GM12892 (cell line): ENCODE measurements at places on chromosomes 11 and 22.

GRCh38 chr11:86181379-86181778, 63.2 kb upstream of the EED start:
- no peak for DNase-seq

- no peak for DNase-seq
Observed at GRCh38 chr22:36027579-36027934, 1.1 kb downstream of the RBFOX2 start.

DNA sequence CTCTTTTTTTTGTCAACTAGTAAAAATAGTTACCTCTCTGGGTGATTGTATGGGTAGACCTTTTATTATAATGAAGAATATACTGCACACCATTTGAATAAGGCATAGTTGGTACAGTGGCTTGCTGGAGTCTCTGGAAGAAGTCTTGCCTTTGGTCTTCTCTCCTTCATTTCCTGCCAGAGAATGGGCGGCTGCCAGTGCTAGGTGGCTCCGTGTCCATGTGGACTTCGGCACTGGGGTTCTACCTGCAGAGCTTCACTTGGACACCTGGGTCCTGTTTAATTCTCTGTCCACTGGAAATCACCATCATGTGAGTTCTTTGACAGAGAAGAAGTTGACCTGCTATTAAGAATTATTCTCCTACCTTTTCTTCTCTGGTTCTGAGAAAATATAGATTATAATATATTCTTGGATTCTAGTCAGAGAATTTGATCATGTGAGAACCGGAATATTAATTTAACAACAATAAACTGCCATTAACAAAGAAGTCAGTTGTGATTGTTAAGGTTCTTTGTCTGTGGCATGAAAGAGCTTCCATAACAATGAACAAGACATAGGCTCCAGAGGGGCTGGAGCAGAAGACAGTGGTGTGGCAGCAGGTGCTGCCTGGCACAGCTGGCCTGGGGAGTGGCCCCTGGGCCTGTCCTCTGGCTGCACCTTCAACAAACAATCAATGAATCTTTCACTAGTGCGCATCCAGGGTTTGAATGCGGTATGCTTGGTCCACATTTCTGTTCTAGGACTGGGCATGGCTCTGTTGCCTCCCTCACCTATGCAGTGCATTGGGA, 77.5 kb downstream of the PPFIBP2 start:
- DNase-seq, result no peak

- DNase-seq, result peak; percentile 20
Observed at GRCh38 chr22:41092847-41093411, 537 bp downstream of the EP300 start.

DNA sequence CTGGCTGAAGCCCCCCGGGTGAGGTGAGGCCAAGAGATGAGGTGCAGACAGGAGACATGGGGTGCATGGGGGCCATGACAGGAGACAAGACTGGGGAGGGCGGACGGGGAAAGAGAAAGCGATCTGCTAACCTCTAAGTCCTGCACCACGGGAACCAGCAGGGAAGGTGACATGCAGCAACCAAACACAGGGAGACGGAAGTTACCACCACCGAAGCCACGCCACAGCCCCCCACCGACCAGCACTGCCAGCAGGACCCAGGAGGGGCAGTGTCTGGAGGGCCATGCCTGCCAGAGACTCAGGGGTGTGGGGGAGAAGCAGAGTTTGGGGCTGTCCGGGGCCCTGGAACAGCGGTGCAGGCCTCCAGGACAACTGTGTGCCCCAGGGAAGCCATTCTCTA, 14.1 kb upstream of the RASL10A start:
- DNase-seq, result no peak

GRCh38 chr11:2512431-2513407, 67.9 kb downstream of the KCNQ1 start:
- peak; percentile 18 for DNase-seq

DNA sequence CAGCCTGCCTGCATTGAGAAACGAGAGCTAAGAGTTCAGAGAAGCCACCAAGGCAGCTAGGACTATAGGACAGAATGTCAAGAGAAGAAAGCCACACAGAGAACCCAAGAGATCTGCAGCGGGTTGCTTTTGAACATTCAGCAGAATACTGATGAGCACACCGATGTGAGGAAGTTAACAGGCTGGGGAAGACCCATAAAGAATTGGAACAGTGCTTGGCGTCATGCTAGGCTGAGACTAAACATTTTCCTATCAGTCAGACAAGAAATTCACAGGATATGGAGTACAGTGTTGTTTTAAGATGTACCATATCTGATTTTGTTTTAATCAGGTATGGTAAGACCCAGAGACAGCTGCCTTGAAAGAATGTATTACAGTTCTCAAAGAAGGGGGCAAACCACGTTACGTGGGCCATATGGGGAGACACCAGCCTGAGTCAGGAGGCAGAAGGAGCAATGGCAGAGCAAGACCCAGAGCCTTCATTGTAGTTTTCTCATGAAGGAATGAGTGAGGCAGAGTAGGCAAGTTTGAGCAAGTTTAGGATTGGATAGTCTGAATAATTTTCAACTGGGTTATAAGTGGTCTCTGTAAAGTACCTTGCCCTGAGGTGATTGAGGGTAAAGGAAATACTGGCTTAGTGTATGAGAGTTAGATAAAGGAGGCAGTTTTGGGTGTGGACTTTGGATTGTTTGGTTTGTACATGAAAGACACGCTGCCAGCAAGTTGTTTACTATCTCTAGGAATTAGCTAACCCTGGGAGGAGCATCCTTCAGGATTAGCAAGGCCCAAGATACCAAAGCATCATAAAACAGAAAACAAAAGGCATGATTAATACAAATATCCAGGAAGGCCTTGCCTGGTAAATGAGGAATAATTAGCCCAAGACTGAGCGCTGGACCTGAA, 14.3 kb downstream of the LRRC75B start:
- DNase-seq, result no peak

DNA sequence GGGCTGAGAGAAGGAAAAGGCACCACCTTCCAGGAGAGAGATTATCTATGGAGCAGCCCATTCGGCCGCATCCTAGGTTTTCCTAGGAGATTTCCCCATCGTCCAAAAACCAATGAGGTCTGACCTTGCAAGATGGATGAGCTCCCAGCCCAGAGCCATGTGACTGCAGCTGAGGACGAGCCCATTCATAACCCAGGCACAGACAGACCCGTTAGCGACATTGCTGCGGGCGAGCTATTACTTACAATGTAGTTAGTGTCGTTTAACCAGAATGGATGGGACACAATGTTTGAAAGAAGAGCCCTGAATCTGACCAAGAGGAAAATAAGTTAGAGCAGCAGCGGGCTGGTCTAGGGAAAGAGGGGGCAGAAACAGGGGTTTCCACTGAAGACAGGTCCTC, 395.9 kb upstream of the CADM1 start:
- no peak for DNase-seq

GRCh38 chr11:120210626-120211521, at the start of gene OAF:
OAF (plus strand) TSS chr11:120211032; CDS start chr11:120211280, 248 bp downstream.
- peak; percentile 77 for DNase-seq

DNA sequence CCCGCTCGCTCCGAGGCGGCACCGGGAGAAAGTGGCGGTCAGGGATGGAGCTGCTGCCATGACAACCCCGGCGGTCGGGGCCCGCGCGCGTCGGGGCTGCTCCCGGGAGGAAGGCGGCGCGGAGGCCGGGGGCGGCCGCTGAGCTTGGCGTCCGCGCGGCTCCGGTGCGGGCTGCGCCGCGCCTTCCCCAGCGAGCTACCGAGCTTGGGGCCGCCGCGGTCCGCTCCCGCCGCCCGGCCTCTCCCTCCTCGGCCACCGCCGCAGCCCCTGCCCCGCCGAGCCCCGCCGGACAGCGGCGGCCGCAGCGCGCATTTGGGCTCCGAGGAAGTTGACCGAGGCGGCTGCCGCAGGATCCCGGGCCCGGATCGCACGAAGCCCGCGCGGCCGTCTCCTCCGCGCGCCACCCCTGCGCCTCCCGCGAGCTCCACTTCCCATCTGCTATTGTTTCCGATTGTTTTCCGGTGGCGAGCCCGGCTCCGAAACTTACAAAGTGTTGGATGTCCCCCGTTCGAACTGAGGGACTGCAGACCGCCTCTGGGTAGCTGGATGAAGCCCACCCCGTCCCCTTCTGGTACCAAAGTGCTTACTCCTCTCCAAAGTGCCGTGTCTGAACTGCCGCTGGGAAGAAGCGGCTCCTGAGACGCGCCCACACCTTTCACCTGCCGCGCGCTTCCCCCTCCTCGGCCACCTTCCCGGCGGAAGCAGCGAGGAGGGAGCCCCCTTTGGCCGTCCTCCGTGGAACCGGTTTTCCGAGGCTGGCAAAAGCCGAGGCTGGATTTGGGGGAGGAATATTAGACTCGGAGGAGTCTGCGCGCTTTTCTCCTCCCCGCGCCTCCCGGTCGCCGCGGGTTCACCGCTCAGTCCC, 540.3 kb downstream of the NTM start:
- peak; percentile 22 for DNase-seq

- DNase-seq, result no peak
Observed at GRCh38 chr11:76770642-76771445, 12.3 kb upstream of the TSKU start.

- DNase-seq, result no peak
Observed at GRCh38 chr11:66570079-66570849, 1.9 kb upstream of the CTSF start.
